Foreskin melanocyte (primary cell): ENCODE measurements at places on chromosomes 3 and 15.

- no peak for DNase-seq
These were observed 81.0 kb upstream of the KCNMB2 start for GRCh38 chr3:178455226-178455625.

GRCh38 chr3:42067326-42067725, 23.8 kb upstream of the TRAK1 start:
- DNase-seq, result no peak

GRCh38 chr3:61964566-61964965, 403.2 kb downstream of the PTPRG start:
- no peak for DNase-seq

GRCh38 chr3:197575362-197575761, 19.6 kb upstream of the BDH1 start:
- no peak for DNase-seq

GRCh38 chr3:16886303-16886683, 1.5 kb downstream of the PLCL2 start:
- DNase-seq, result no peak

DNA sequence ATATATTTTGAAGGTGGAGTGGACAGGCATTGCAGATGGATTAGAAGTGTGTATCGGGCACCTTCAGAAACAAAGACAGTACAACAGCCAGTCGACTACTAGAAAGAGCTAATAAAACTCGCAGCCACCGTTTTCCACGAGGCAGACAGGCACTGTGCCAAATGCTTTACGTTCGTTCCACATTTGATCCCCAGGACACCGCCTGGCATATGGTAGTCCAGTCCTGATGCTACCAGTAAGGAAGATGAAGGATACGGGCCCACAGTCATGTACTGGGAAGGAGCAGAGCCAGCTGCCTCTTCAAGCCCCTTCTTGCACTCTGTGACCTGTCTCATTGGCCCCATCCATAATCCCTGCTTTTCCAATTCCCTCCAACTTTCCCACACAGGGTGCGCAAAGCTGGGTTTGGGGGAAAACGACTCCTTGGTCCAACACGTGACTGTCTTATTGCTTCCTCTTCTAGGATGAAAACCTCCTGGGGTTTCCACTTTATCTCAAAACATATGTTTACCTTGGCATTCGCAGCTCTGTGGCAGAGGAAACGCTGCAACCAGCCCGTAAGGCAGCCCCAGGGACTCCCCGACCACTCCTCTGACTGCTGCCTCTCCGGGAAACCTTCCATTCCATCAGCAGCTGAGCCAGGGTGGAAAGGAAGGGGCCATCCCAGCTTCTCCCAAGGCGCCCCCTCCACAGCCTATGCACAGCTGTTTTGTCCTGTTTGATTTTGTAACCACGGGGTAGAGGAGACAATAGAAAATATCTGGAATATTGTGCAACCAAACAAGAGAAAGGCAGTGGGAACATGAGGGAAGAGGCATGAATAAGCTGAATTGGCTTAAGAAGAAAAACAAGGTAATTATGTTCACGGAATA, 107.4 kb downstream of the ADAMTS17 start:
- no peak for DNase-seq

- DNase-seq, result no peak
These were observed 792 bp downstream of the TPRA1 start for GRCh38 chr3:127589600-127590281.

GRCh38 chr15:49741712-49742111, 120.9 kb downstream of the DTWD1 start:
- peak; percentile 9 for DNase-seq

GRCh38 chr3:42728056-42728455, 25.5 kb upstream of the HHATL start:
- DNase-seq, result no peak

- DNase-seq, result no peak
These were observed 63.5 kb upstream of the ADPGK start for GRCh38 chr15:72847033-72847432.

GRCh38 chr15:75697523-75697922, 15.1 kb downstream of the CSPG4 start:
- DNase-seq, result no peak

GRCh38 chr3:28326458-28326926, 22.0 kb upstream of the ZCWPW2 start:
- DNase-seq, result no peak

- no peak for DNase-seq
These were observed 1472.3 kb upstream of the GBE1 start for GRCh38 chr3:83233715-83234114.
